Peyer's patch (tissue), 4 donors: ENCODE measurements at places on chromosomes 5 and 9.
A peak's percentile ranks its signal among the peaks of the same experiment; 100 is the strongest.

- no peaks in the 10 kb centered on the region for H3K36me3 ChIP-seq
- no peak overlapping the region for H3K27ac ChIP-seq
- no peaks in the 10 kb centered on the region for H3K4me1 ChIP-seq
- H3K27me3 ChIP-seq = no peaks in the 10 kb centered on the region
Measured at GRCh38 chr9:27864644-27865438, 291.6 kb upstream of the C9orf72 start.

GRCh38 chr9:78470216-78470615 lies 173.3 kb downstream of the PSAT1 start:
- H3K27me3 ChIP-seq = no peaks in the 10 kb centered on the region
- H3K4me1 ChIP-seq = no peaks in the 10 kb centered on the region
- no peak overlapping the region for H3K27ac ChIP-seq
- H3K36me3 ChIP-seq = no peaks in the 10 kb centered on the region
- no peak for DNase-seq

GRCh38 chr9:34659592-34660253 lies 2.7 kb downstream of the CCL27 start:
- DNase-seq = no peak
- no peaks in the 10 kb centered on the region for H3K36me3 ChIP-seq
- no peak overlapping the region for H3K4me3 ChIP-seq

DNA sequence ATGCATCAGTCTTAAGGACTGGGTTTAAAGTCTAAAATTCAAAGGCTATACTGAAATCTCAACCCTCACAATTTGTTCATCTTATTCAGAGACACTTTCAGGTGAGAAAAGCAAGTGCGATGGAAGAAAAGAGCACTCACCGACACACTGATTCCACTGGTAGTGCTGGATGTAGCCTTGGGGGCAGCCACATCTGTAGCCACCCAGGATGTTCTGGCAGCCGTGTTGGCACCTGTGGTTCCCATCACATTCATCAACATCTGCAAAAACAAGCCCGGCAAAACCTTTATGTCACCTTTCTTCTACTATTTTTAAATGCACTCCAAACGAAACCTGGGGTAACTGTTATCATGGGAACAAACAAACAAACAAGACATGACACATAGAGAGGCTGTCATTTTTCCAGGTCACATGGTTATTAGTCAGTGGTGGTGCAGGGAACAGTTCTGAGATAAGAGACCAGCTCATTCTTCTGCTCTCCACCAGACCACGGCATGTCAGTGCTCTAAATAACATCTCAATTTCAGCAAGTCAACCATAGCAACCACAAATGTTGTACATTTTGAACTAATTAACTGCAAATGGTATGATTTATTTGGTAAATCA lies 188.4 kb downstream of the SLC12A2 start:
- no peak for DNase-seq
- H3K36me3 ChIP-seq = no peaks in the 10 kb centered on the region
- H3K27me3 ChIP-seq = no peaks in the 10 kb centered on the region
- H3K27ac ChIP-seq = no peak overlapping the region
- H3K4me1 ChIP-seq = no peaks in the 10 kb centered on the region
- no peak overlapping the region for H3K4me3 ChIP-seq

- no peaks in the 10 kb centered on the region for H3K4me1 ChIP-seq
- no peak overlapping the region for H3K27ac ChIP-seq
- no peak overlapping the region for H3K4me3 ChIP-seq
- H3K36me3 ChIP-seq = no peaks in the 10 kb centered on the region
- no peak for DNase-seq
Measured at GRCh38 chr9:137136881-137137607, 1.9 kb upstream of the GRIN1 start.

DNA sequence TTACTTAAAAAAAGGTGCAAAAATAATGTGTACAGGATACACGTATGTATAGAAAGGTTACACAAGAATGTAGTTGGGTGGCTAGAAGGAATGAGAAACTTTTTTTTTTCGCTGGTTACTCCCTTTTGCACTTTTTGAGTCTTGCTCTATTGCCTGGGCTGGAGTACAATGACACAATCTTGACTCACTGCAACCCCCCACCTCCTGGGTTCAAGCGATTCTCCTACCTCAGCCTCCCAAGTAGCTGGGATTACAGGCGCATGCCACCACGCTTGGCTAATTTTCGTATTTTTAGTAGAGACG lies 15.8 kb downstream of the FBXW11 start:
- no peak for DNase-seq
- no peaks in the 10 kb centered on the region for H3K36me3 ChIP-seq
- peaks cover 8% of the 10 kb centered on the region for H3K4me1 ChIP-seq
- H3K4me3 ChIP-seq = no peak overlapping the region

- no peaks in the 10 kb centered on the region for H3K4me1 ChIP-seq
- no peak overlapping the region for H3K4me3 ChIP-seq
- H3K36me3 ChIP-seq = no peaks in the 10 kb centered on the region
- H3K27ac ChIP-seq = no peak overlapping the region
Measured at GRCh38 chr9:30235564-30235963, 2148.9 kb upstream of the ACO1 start.

- no peak overlapping the region for H3K4me3 ChIP-seq
- H3K4me1 ChIP-seq = no peaks in the 10 kb centered on the region
- DNase-seq = no peak
- no peak overlapping the region for H3K27ac ChIP-seq
- no peaks in the 10 kb centered on the region for H3K36me3 ChIP-seq
- no peaks in the 10 kb centered on the region for H3K27me3 ChIP-seq
Measured at GRCh38 chr5:150274811-150275210, 14.8 kb downstream of the CAMK2A start.

DNA sequence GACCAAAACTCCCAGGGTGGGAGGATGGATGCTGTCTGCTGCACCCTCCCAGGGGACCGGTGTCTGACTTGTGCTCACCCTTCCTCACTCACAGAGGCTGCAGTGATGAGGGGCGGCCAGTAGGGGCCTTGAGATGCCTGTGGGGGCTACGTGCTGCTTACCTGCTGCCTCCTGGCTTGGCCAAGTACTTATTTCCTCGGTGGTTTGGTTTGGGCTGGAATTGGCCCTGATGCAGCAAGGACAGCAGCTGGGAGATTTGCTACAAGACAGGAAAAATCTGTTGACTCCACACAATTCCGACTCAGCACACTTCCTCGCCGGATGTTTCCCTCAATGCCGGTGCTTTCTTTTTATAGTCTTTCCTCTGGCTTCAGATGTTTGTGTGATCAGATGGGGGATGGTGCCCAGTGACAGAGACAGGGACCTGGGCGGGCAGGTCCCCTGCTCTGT lies 6.6 kb downstream of the PCDH12 start:
- no peaks in the 10 kb centered on the region for H3K27me3 ChIP-seq
- DNase-seq = no peak
- no peaks in the 10 kb centered on the region for H3K4me1 ChIP-seq
- no peak overlapping the region for H3K27ac ChIP-seq

DNA sequence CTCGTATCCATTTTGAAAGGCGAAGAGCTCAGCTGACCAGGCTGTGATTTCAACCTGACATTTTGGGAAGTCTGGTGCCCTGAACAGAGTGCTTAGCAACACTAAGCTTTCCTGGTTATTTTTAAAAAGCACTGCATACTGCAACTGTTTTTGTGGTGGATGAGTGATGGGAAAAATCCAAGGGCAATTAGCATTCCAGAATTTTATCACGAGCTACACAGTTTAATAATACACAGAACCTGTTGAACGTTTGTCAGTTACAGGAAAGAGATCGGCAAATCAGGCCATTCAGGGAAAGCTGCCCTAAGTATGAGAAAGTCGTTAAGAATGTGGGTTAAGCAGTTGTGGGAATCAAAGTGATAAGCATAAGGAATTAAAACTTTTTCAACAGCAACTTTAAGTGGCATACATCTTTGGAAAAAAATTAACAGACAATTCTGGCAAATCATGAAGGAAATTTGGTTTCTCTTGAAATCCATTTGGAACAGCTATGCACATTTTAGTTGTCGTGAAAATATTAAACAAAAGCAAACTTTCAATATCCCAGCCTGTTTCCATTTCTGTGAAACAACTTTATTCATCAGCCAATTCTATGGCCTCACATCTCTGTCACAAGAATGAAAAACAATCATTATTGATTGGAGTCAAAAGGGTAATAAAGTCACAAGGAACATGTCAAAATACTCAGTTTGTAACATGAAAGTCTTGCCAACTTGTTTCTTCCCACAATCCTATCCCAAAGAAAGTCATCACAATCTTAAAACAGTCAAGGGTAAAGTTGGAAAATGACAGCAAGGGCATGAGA lies 25.7 kb downstream of the PUM3 start:
- no peaks in the 10 kb centered on the region for H3K36me3 ChIP-seq
- no peak for DNase-seq
- H3K27me3 ChIP-seq = no peaks in the 10 kb centered on the region
- no peaks in the 10 kb centered on the region for H3K4me1 ChIP-seq
- peak overlapping the region; percentile 57 for H3K27ac ChIP-seq
- no peak overlapping the region for H3K4me3 ChIP-seq

- no peaks in the 10 kb centered on the region for H3K27me3 ChIP-seq
- no peak overlapping the region for H3K4me3 ChIP-seq
- no peak overlapping the region for H3K27ac ChIP-seq
- no peak for DNase-seq
- H3K4me1 ChIP-seq = peaks cover 24% of the 10 kb centered on the region
- H3K36me3 ChIP-seq = no peaks in the 10 kb centered on the region
Measured at GRCh38 chr5:150219861-150220260, 30.0 kb downstream of the SLC6A7 start.

DNA sequence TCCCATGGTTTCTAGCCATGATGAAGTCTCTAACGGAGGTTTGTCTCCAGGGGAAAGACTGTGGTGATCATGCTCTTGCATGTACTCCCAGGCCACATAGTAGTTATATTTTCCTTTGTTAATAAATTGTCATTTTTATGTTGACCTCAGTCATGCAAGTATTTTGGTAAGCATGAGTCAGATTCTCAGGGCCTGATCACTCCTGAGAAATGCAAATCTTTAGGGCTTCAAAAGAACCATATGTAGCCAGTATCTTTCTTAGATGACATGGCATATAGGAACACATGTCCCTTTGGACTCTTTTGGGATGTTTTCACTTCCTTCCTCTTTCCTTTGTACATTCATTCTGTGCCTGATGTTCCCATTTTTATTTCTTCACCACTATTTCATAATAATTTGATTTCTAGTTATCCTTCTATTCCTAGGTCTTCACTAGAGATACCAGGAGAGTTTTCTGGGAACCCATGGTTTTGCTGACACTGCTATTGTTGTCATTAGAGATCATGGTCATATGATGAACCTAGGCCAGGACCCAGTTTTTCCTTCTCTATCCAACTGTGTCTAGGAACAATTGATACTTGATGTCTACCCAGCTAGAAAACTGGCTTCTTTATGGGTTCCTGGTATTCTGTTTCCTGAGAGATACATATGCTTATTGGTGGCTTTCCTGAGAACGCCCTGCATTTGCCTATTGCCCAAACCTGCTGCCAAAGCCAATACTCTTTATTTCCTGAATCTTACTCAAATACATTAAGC lies 248.1 kb upstream of the NREP start:
- no peaks in the 10 kb centered on the region for H3K36me3 ChIP-seq
- H3K4me1 ChIP-seq = no peaks in the 10 kb centered on the region
- no peaks in the 10 kb centered on the region for H3K27me3 ChIP-seq
- no peak for DNase-seq

GRCh38 chr9:114078021-114078780 lies at the start of gene AMBP:
TSS of gene AMBP (minus strand) at chr9:114078300. CDS start at chr9:114078209, 91 bp downstream.
- H3K4me3 ChIP-seq = no peak within 1 kb of the TSS
- peaks cover 5% of the 10 kb centered on the region for H3K4me1 ChIP-seq
- H3K36me3 ChIP-seq = no peaks in the 10 kb centered on the region
